ENCODE measurements at places on chromosomes 7 and 10. TPM values are rescaled to one million over a fixed set of nuclear protein-coding genes. Genes with fewer than 3 reads are reported as not detected.

GRCh38 chr7:150716368-150716767 is at the start of gene GIMAP1:
Gene GIMAP1, plus strand, starts transcription at chr7:150716613. Its CDS starts 2,435 bp downstream, at chr7:150719048.
- no peak for DNase-seq
- no peaks in the 10 kb centered on the region for H3K4me1 ChIP-seq
- no peak within 1 kb of the TSS for H3K4me3 ChIP-seq
- H3K27me3 ChIP-seq, result peaks cover 4% of the 10 kb centered on the region

DNA sequence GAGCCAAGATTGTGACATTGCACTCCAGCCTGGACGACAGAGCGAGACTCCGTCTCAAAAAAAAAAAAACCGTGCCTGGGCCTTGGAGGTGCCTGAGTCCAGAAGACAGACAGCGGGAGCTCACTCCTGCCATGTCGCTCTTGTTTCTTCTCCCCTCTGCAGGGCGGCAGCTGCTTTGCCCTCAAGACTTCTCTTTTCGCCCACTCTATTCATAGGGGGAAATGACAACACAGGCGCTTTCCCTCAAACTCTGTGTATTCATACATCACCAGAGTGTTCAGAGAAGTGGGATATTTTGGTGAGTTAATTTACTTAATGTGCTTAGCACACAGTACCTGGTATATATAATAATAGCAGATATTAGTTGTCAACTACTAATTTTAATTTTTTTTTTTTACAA is 44.5 kb downstream of the FOXK1 start:
- no peaks in the 10 kb centered on the region for H3K27me3 ChIP-seq
- no peaks in the 10 kb centered on the region for H3K36me3 ChIP-seq
- H3K4me1 ChIP-seq, result no peaks in the 10 kb centered on the region
- no peak for DNase-seq
- no peak overlapping the region for H3K27ac ChIP-seq
- H3K4me3 ChIP-seq, result no peak overlapping the region

DNA sequence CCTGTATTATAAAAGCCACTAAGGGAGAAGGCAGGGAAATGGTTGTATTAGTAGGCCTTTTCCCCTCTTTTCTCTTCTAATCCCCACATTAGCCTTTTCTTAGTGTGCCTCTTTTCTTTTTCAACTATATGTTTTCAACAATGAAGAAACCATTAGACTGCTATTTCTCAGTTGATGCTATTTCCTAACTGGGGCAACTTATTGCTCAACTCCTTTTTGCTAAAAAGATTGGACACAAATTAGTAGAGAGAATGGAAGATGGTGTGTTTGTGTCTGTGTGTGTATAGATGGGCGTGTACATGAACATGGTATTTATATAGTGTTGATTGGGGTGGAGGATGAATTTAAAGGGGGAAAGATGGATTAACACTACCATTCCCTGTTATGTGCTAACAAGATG is 28.4 kb downstream of the TBC1D12 start:
- no peaks in the 10 kb centered on the region for H3K27me3 ChIP-seq
- no peak overlapping the region for H3K27ac ChIP-seq

DNA sequence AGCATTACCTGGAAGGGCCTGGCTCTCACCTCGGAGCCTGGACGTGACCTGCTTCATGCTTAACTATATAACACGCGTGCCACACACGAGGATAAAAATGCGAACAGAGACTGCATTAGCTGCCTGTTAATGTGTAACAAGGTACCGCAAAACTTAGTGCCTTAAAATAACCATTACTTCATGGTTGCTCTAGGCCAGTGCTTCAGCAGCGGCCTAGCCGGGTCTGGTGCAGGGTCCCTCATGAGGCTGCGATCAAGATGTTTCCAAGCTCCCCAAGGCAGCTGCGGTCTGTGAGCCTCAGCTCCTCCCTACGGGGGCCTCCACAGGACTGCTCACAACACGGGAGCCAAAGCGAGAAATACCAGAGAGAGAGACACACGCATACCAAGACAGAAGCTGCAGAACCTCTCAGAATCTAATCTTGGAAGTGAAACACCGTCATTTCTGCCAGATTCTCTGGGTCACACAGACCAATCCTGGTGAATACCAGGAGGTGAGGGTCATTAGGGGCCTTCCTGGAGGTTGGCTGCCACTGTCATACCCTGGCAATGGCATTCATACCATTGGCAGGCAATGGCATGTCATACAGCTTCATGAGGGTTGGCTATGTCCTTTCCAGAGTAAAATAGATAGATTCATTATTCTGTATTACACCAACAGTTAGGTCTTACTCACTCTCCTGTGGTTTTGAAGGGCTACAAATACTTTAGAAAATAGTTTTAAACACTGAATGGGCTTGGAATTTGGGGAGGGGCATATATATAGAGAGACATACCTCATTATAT is 94.5 kb downstream of the HIPK2 start:
- H3K36me3 ChIP-seq, result no peaks in the 10 kb centered on the region
- no peak overlapping the region for H3K27ac ChIP-seq
- no peak for DNase-seq
- no peak overlapping the region for H3K4me3 ChIP-seq
- peaks cover 13% of the 10 kb centered on the region for H3K4me1 ChIP-seq

DNA sequence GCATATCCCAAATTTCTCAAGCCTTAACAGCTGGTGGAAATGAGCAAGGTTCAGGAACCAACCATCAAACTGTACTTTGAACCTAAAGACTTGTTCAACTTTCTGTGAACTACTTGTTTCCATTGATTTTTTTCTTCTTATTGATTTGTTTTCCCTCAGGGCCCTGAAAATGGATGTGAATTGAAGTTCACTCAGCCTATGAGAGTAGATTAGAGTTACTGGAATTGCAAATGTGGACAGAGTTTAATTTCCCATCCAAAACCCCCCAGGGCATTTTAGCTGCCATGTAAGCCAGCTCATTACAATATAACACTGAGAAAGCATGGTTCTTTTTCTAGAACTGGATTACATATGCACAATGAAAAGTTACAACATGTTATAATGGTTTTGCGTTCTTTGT is 1105.7 kb downstream of the REEP3 start:
- no peaks in the 10 kb centered on the region for H3K27me3 ChIP-seq
- H3K36me3 ChIP-seq, result no peaks in the 10 kb centered on the region
- no peak for DNase-seq
- no peak overlapping the region for H3K4me3 ChIP-seq
- no peak overlapping the region for H3K27ac ChIP-seq

The C10orf53 gene
- total RNA-seq, result not detected

The EEPD1 gene
- 7.8 TPM for total RNA-seq

The SORBS1 gene
- 36.3 TPM for total RNA-seq

The TRPV6 gene
- total RNA-seq, result 0.48 TPM

The NPTX2 gene
- 14.0 TPM for total RNA-seq

The SPDYE2 gene
- not detected for total RNA-seq

The CASP7 gene
- 4.1 TPM for total RNA-seq

The EN2 gene
- total RNA-seq, result not detected

The OPALIN gene
- not detected for total RNA-seq
